Stimulated activated CD4-positive, alpha-beta T cell treated with anti-CD3 and anti-CD28 coated beads, TNF-alpha, amount 100 ng/mL, for 24 hours (primary cell): ENCODE measurements at places on chromosomes 1 and 21.
A peak's percentile ranks its signal among the peaks of the same experiment; 100 is the strongest.

- no peak for DNase-seq
Observed at GRCh38 chr21:28063241-28064216, 929.1 kb downstream of the LTN1 start.

- DNase-seq: no peak
Observed at GRCh38 chr1:201533836-201534235, 5.1 kb upstream of the NAV1 start.

GRCh38 chr1:84271441-84272151, 29.9 kb upstream of the SAMD13 start:
- DNase-seq: no peak

DNA sequence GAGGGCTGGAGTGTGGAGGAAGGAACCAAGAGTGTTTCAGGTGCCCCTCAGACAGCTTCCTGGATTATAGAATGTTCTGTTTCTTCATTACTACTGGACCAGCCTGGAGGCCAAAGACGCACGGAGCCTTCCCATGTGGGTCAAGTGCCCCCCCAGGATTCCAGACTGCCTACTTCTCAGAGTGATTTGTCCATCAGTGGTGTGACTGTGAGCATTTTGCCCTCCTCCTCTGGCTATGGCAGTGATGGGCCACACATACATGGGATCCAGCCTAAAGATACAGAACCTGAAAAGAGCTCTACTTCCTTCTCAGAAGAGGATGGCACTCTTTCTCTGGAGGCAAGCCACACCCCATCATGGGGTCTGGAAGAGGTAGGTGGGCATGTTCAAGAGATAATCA, 64.9 kb downstream of the MACF1 start:
- no peak for DNase-seq

GRCh38 chr1:154808909-154809262, 61.2 kb downstream of the KCNN3 start:
- no peak for DNase-seq

DNA sequence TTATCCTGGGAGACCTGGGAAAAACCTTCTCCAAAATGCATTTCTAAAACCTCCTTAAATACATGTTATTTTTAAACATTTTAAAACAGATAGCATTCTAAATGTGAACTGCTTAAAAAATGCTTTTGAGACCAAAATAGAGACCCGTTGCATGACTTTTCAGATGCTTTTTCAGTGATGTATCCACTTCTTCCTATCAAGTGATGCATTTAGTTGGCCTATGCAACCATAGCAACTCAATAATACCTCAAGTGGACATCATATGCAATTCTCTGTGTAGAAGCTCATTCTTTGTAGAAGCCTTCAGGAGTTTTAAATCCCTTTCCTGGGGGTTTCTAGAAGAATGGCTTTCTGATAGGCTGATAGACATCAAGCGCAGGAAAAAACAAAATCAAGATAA, 94.5 kb upstream of the RAVER2 start:
- DNase-seq: no peak

- DNase-seq: peak; percentile 57
Observed at GRCh38 chr1:21659099-21659923, 9.8 kb downstream of the RAP1GAP start.

DNA sequence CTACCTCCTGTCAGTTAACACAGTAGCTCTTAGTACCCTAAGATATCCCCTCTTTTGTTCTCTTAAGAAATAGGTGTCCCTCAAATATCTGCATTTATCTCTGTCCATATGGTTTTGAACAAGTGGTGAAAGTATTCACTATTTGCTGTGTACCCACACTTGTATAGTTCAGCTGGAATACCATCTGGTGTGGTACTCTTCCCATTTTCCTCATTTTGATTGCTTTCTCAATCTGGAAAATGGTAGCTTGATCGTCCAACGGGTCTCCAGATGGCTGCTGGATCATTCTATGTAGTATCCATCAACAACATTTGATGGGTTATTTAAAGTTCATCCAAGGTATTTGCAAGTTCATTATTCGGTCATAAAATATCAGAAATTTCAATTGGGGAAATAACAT, 100.3 kb upstream of the DPYD start:
- DNase-seq: no peak

- DNase-seq: no peak
Observed at GRCh38 chr1:230289350-230289644, 136.8 kb downstream of the PGBD5 start.

GRCh38 chr1:6872573-6873261, 87.5 kb downstream of the CAMTA1 start:
- no peak for DNase-seq

DNA sequence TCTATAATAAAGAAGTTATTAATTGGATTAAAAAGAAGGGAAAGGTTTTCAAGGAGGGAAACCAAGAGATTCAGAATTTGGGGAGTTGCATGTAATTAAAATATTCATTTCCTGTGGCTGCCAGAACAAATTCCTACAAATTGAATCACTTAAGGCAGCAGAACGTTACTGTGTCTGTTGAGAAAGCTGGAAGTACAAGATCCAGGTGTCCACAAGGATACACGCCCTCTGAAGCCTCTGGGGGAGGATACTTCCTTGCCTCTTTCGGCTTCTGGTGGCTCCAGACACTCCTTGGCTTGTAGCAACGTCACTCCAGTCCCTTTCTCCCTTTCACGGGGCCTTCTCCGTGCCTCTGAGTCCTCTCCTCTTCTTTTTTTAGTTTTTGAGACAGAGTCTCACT, 67.9 kb downstream of the KAZN start:
- DNase-seq: no peak

DNA sequence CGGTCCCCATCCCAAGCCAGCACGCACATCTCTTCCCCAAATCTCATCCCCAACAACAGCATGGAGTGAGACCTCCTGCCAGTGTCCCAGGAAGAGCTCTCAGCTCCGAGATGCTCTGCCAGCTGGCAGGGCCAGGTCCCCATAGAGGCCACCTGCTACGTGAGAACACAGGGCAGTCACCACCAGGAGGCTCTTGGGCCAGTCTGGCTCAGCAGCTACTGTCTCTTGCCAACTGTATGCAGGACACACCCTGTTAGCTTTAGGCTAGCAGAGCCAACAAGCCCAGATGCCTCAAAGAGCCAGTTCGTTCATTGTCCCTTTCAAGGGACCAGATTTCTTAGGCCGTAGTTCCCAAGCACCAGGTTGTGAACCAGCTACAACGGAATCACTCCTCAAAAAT, 36.9 kb downstream of the FBXO2 start:
- DNase-seq: no peak

GRCh38 chr1:25028587-25028906, 98.5 kb upstream of the RUNX3 start:
- DNase-seq: no peak

GRCh38 chr1:150778409-150778808, 12.8 kb upstream of the CTSS start:
- no peak for DNase-seq

- no peak for DNase-seq
Observed at GRCh38 chr1:156894001-156894400, 483 bp downstream of the PEAR1 start.

GRCh38 chr1:85406887-85407533, 57.9 kb downstream of the DDAH1 start:
- no peak for DNase-seq

DNA sequence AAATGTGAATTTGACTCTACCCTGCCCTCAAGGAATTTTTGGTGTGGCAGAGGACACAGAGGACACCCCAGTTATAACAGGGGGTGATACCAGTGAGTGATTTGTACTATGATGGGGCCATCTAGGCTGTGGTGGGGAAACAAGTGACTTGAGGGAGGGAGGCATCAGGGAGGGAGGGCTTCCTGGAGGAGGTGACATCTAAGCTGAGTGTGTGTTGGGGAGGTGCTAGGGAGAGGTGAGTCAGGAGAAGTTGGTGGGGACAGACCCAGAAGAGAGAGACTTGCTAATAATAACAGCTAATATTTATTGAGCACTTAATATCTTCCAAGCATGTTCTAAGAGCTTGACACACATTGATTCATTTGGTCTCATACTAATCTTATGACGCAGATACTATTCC, 19.9 kb upstream of the TTC4 start:
- no peak for DNase-seq

GRCh38 chr21:32319012-32319411, 20.4 kb downstream of the MRAP start:
- DNase-seq: no peak

DNA sequence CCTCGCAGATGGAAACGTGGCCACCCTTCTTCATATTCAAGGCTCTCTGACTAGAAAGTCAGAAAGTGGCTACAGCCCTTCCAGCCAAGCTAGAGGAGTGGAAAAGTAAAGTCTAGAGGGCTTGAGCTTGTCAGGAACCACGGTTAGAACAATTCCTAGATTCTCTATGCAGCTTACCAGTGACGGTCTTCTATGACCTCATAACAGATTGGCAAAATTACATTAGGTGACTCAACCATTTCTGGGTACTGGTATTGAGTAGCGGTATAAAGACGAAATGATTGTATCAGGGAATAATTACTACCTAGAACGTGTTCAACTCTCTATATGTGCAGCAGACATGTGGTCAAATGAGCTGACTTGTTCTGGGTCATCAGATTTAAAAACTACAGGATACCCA, 155.0 kb upstream of the RUNX1 start:
- no peak for DNase-seq

GRCh38 chr1:92509619-92510018, 22.9 kb upstream of the GFI1 start:
- DNase-seq: no peak

GRCh38 chr1:198122693-198123092, 34.1 kb upstream of the NEK7 start:
- no peak for DNase-seq

GRCh38 chr1:215911406-215911968, 344.4 kb downstream of the KCTD3 start:
- DNase-seq: no peak

DNA sequence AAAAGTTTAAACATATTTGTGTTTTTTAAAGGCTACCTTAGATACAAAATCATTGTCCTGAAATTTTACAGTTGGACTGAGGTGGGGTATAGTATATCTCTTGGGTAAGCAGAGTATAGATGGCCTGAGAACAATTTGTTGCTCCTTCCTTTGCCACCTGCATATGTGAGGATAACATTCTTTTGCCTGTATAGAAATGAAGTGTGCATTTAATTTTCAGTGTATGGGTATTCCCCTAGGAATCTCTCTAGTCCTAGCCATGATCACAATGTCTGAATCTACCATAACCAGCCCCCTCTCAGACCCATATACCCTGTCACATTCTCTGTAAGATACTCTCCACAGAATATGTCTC, 1.9 kb upstream of the FCGR2A start:
- no peak for DNase-seq

GRCh38 chr1:71170925-71171324, 90.1 kb upstream of the ZRANB2 start:
- DNase-seq: no peak

- DNase-seq: no peak
Observed at GRCh38 chr1:9441451-9442133, 97.7 kb upstream of the SLC25A33 start.

DNA sequence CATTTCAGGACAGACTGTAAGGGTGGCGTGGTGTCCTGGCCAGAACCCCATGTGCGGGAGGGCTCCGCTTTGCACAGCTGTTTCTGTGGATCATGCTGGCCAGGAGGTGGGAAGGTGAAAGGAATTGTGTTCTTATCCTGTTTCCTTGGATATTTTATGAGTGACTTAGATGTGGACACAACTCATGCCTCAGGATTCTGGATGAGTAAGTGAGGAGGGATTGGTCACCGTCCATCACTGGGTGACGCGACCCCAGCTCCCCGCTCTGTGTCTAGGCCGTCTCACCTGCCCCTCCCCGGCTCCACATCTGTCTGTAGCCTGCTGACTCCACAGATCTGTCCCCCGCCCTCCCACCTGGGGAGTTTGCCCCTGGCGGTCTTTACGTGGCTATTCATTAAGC, 48.8 kb downstream of the PIK3CD start:
- DNase-seq: no peak

GRCh38 chr1:153805042-153805745, 30.0 kb downstream of the SLC27A3 start:
- peak; percentile 62 for DNase-seq

DNA sequence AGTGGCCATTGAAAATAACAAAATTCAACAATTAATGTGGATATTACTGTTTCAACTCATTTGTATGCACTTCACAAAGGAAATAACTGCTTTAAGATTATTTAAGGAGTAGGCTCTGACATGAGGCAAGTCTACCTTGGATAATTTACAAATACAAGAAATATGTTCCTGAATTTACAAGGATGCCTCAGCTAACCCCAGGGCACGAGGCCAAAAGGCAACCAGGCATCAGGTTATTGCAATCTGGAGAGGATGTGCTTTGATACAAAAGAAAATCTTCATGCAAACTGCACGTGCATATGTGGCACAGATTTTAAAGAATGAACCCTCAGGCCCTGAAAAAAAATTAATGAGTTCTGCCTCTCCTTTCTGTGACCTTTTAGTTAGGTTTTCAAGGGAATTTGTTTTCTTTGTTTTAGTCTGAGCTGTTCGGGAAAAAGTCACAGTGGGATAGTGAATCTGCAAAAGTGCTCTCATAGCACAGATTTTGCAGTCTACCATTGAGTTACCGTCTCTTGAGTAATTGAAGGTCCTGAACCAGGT, 1304.2 kb upstream of the ADGRL4 start:
- no peak for DNase-seq

DNA sequence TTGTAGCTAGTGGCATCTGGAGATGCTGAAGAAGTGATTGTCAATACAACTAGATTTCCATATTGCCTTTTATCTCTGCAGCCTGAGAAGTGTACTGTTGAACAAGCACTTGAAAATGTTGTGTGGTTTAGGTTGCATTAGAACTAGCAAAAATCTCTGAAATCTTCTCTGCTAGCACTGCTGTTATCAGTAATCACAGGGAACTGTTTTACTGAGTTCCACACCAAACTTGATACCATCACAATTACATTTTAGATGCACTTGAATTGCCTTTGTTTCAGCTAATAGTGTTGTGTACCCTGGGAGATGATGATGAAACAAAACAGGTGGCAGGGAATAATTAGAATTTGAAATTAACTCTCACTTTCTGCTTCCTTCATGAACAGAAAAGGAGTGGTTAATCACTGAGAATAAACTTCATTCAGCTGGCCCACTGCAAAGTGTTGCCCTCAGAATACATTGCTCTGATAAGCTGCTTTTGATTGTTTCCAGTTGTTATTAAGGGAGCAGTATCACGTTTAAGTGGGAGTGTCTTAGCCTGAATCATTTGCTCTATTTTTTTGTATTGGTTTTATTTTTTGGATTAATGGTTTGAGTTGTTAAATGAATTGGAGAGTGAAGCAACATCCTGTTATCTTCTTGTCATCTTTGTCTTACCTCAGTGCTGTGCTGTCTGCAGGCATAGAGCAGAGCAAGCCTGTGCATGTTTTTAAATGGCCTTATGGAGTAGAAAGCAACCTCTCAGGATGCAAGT, 13.0 kb downstream of the FAM20B start:
- no peak for DNase-seq

GRCh38 chr1:248576260-248576980, 1.9 kb upstream of the OR2T34 start:
- DNase-seq: no peak

DNA sequence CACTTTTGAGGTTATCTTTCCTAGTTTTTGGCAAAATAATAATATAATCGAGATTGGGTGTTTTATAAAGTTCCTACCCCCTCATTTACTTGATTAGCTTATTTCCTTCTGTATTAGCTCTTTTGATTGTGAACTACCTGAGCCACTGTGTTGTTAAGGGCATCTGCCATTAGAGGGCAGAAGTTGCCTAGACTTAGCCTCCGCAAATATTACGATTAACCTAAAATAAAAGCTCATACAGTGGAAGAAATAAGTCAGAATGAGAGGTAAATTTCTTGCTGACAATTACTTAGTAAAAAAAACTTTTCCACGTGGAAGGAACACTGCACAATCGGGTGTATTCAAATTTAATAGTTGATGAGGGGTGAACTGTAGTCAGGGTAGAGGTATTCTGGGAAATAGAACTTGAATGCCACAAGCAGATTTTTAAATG, 2.3 kb downstream of the H3-3A start:
- DNase-seq: peak; percentile 19

- no peak for DNase-seq
Observed at GRCh38 chr1:207519505-207520399, 23.8 kb downstream of the CR1 start.
